ENCODE measurements at places on chromosomes 16 and 17.
A peak's percentile ranks its signal among the peaks of the same experiment; 100 is the strongest.

- no peaks in the 10 kb centered on the region for H3K27me3 ChIP-seq
- H3K4me1 ChIP-seq = no peaks in the 10 kb centered on the region
- H3K36me3 ChIP-seq = no peaks in the 10 kb centered on the region
- no peak overlapping the region for H3K4me3 ChIP-seq
- H3K27ac ChIP-seq = no peak overlapping the region
Measured at GRCh38 chr17:10471858-10472257, 2.5 kb upstream of the MYH4 start.

DNA sequence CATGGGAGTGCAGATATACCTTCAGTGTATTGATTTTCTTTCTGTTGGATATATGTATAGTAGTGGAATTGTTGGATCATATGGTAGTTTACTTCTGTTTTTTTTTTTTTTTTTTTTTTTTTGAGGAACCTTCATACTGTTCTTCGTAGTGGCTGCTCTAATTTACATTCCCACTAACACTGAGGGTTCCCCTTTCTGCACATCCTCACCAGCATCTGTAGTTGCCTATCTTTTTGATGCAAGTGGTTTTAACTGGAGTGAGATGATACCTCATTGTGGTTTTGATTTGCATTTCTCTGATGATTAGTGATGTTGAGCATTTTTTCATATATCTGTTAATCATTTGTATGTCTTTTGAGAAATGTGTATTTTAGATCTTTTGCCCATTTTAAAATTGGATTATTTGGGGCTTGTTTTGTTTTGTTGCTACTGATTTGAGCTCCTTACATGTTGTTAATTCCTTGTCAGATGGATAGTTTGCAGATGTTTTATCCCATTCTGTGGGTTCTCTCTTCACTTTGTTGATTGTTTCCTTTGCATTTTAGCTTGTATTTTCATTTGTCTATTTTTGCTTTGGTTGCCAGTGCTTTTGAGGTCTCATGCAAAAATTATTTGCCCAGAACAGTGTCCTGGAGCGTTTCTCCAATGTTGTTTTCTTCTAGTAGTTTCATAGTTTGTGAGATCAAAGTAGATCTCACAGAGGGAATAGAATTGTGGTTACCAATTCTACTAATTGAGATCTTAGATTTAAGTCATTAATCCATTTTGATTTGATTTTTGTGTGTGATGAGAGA, 25.0 kb upstream of the BCAS3 start:
- H3K4me1 ChIP-seq = peaks cover 26% of the 10 kb centered on the region
- no peaks in the 10 kb centered on the region for H3K27me3 ChIP-seq
- H3K4me3 ChIP-seq = no peak overlapping the region
- no peak overlapping the region for H3K27ac ChIP-seq
- H3K36me3 ChIP-seq = peaks cover 23% of the 10 kb centered on the region

DNA sequence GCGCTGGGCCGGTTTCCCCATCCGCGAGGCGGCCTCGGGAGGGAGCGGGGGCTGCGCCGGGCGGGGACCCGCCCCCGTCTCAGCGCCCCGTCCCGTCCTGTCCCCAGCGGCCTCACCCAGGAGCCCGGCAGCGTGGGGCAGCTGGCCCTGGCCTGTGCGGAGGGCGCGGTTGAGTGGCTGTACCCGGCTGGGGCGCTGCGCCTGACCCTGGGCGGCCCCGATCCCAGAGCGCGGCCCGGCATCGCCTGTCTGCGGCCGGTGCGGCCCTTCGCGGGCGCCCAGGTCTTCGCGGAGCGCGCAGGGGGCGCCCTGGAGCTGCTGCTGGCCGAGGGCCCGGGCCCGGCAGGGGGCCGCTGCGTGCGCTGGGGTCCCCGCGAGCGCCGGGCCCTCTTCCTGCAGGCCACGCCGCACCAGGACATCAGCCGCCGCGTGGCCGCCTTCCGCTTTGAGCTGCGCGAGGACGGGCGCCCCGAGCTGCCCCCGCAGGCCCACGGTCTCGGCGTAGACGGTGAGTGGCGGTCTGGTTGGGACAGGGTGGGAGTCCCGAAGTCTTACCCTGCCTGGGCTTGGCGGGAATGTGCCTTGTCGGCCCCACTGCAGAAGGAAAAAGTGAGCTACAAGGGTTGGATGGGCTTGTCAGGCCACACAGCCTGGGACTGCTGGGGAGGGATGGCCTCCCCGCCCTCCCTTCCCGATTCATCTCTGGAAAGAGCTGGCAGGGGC, 720 bp downstream of the METRN start:
- H3K27ac ChIP-seq = no peak overlapping the region
- peak overlapping the region; percentile 57 for H3K4me3 ChIP-seq
- H3K4me1 ChIP-seq = peaks cover 19% of the 10 kb centered on the region
- peaks cover 10% of the 10 kb centered on the region for H3K27me3 ChIP-seq

DNA sequence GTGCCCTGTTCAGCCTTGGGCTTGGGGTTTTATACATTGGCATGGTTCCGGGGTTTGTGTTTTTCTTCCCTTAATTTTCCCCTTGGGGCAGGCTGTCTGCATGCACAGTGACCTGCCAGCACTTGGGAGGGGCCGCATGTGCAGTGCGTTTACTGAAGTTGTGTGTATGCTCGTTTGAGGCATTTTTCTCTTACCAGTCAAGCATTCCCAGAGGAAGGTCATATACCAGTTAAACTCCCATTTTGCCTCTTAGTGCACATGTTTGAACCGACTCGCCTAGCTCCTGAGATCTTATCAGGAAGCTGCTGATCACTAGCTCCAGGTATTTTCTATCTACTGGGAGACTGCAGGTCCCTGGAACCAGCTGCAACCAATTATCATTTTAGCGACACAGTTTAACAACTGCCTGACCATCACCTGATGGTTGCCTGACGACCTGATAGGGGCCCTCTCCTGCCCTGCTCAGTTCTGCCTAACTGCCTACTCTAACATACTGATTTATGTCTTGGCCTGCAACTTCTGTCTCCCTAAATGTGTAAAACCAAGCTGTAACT, 51.4 kb downstream of the MFSD11 start:
- no peaks in the 10 kb centered on the region for H3K36me3 ChIP-seq
- no peak overlapping the region for H3K4me3 ChIP-seq
- H3K27ac ChIP-seq = no peak overlapping the region
- no peak for DNase-seq
- H3K27me3 ChIP-seq = no peaks in the 10 kb centered on the region
- H3K4me1 ChIP-seq = peaks cover 13% of the 10 kb centered on the region

DNA sequence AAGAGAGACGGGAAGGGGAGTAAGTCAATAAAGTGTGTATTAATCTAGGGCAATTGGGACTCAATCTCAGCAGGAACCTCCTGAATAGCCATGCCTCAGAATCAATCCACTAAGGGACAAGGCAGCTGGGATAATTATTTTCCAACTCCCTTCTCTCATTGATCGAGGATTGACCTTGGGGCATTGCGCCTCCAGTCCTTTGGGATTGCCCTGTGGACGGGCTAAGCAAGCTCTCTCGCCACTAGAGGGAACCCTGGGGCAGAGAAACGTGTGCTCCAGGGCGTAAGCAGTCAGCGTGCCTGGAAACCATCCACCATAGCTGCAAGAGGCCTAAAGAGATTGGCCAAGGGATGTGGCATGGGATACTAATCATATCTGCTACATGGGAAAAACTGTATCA, 53.9 kb upstream of the ERCC4 start:
- no peak overlapping the region for H3K4me3 ChIP-seq
- H3K36me3 ChIP-seq = no peaks in the 10 kb centered on the region
- peak; percentile 59 for DNase-seq
- peaks cover 13% of the 10 kb centered on the region for H3K27me3 ChIP-seq
- H3K4me1 ChIP-seq = no peaks in the 10 kb centered on the region

DNA sequence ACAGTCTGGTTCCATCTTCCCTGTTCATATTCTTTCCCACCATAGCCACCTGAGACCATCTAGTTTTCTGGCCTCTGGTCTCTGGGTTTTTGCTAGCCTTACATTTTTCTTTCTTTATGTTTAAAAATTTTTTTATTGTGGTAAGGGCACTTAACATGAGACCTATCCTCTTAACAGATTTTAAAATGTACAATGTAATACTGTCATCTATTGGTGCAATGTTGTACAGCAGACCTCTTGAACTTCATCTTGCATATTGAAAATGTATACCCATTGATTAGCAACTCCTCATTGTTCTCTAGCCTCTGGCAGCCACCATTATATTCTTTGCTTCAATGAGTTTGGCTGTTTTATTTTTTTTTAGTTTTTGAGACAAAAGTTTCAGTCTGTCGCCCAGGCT, 39.2 kb downstream of the ITGAM start:
- DNase-seq = no peak
- peaks cover 1% of the 10 kb centered on the region for H3K27me3 ChIP-seq
- H3K36me3 ChIP-seq = no peaks in the 10 kb centered on the region
- no peaks in the 10 kb centered on the region for H3K4me1 ChIP-seq
- no peak overlapping the region for H3K27ac ChIP-seq

- H3K4me1 ChIP-seq = peaks cover 13% of the 10 kb centered on the region
- no peaks in the 10 kb centered on the region for H3K36me3 ChIP-seq
- H3K4me3 ChIP-seq = no peak overlapping the region
- H3K27me3 ChIP-seq = no peaks in the 10 kb centered on the region
- H3K27ac ChIP-seq = no peak overlapping the region
Measured at GRCh38 chr16:24022797-24023196, 187.0 kb downstream of the PRKCB start.

GRCh38 chr17:17275971-17276370, 5.1 kb downstream of the COPS3 start:
- H3K27me3 ChIP-seq = no peaks in the 10 kb centered on the region
- no peak overlapping the region for H3K4me3 ChIP-seq
- peaks cover 12% of the 10 kb centered on the region for H3K36me3 ChIP-seq
- H3K27ac ChIP-seq = no peak overlapping the region
- peaks cover 22% of the 10 kb centered on the region for H3K4me1 ChIP-seq
- DNase-seq = no peak

- H3K27me3 ChIP-seq = peaks cover 4% of the 10 kb centered on the region
- no peak overlapping the region for H3K27ac ChIP-seq
- no peaks in the 10 kb centered on the region for H3K4me1 ChIP-seq
- DNase-seq = no peak
Measured at GRCh38 chr16:86364653-86365380, 145.5 kb upstream of the FOXF1 start.

GRCh38 chr16:10339777-10340732, 45.8 kb upstream of the ATF7IP2 start:
- DNase-seq = no peak
- no peak overlapping the region for H3K27ac ChIP-seq
- H3K36me3 ChIP-seq = peaks cover 10% of the 10 kb centered on the region
- no peaks in the 10 kb centered on the region for H3K4me1 ChIP-seq

Data from activated CD4-positive, alpha-beta memory T cell treated with anti-CD3 and anti-CD28 coated beads for 36 hours (primary cell).